Gastroesophageal sphincter (tissue), 4 donors: ENCODE measurements at places on chromosomes 11 and 22.

- ATAC-seq: no peak
These were observed 236.6 kb downstream of the GRIK4 start for GRCh38 chr11:120747850-120748814.

GRCh38 chr11:43947003-43947500 is 4.6 kb downstream of the C11orf96 start:
- no peak for ATAC-seq

- no peak for ATAC-seq
These were observed 23.0 kb downstream of the SHANK3 start for GRCh38 chr22:50695421-50696250.

DNA sequence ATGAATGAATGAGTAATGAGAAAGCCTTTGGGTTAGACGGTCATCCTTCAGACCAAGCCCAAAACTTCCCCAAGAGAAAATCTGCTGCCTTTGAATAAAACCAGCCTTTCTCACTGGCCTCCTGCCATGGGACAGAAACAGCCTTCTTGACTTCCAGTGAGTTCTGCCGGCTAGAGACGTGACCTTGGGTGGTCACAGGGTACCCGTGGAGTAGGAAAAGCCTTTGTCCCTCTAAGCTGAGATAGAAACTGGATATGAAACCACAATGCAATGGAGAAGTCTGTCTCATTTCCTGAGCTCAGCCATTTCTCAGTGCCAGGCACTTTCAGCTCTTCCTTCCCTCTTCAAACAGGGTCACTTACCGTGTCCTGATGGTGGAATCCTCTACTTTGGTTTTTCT is 21.2 kb upstream of the YWHAH start:
- peak; percentile 46 for ATAC-seq

DNA sequence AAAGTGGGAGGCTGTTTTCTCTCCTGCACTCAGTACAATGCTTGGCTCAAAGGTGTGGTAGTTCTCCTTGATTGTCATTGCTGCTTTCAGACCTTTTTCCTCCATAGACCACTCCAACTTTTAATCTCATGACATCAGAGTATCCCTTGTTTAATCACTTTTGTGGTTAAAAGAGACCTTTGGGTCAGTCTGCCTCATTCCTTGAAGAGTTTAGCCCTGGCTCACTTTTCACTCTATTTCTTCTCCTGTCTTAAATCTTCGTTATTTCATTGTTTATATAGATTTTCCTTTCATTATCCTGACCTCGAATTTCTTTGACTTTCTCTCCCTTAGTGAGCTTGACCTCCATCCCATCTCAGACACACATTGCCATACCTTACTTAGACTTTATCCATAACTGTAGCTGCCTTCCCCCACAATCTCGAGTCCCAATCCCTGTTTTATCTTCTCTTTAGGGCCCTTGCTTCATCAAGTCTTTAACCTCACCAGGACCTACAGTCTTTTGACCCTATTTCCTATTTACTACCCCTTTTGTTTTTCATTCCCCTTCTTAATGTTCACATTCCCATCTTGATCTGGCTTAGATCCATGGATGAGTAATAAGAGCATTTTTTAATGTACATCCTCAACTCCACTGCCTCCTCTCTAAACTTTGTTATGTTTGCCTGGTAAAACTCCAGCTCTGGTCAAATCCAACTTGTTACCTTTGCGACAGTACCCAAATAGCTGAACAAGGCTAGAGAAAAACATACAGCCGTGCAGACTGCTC is 9.5 kb downstream of the ATXN10 start:
- no peak for ATAC-seq
